Cortex of kidney (tissue), 1 donor: ENCODE measurements at places on chromosomes 6 and 20.

DNA sequence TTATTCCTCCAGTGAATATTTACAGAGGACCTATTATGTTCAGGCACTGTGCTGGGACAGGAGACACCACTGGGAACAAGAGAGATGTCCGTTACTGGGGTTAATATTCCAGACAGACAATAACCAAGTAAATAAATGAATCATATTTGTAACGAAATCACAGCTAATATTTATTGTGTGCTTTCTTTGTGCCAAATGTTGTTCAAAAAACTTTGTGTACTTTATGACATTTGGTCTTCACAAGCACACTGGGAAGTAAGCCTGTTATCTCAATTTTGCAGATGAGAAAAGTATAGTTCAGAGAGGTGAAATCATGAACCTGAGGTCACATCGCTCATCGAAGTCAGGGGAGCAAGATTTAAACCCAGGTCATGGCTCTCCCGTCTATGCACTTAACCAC lies 36.5 kb upstream of the PREX1 start:
- no peak for DNase-seq

DNA sequence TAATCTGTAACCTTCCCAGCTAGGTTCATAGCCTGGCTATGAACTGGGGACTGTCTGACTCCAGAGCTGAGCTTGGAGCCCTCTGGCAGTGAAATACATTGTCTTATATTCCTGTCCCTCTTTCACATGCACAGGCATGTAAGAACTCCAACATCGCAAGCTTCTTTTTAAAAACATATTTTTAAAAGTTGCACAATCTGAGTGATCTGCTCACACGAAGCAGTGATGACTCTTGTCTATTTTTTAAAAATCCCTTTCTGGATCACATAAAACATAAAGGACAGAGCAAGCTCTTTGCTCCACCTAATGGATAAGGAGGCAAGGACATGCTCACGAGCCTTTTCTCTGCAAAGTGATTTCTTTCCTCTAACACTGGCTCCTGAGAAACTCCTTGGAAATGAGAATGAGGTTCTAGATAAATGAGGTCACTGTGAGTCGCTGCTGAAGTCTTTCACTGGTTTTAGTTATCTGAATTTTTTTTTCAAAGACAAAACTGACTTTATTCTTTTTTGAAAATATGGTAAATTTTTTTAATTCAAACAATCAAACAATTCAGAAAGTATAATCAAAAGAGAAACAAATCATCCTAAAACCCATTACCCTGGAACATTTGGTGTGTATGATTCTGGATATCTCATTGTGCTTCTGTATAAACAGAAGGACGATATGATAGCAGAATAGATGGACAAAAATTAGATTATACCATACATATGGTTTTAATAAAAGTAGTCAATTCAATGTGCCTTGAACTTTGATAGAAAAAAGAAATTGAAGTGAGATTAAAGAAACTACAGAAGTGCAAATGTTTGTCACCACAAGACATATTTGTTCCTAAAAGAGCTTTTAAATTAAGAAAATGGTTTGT lies 30.8 kb downstream of the IL20RA start:
- DNase-seq = no peak

DNA sequence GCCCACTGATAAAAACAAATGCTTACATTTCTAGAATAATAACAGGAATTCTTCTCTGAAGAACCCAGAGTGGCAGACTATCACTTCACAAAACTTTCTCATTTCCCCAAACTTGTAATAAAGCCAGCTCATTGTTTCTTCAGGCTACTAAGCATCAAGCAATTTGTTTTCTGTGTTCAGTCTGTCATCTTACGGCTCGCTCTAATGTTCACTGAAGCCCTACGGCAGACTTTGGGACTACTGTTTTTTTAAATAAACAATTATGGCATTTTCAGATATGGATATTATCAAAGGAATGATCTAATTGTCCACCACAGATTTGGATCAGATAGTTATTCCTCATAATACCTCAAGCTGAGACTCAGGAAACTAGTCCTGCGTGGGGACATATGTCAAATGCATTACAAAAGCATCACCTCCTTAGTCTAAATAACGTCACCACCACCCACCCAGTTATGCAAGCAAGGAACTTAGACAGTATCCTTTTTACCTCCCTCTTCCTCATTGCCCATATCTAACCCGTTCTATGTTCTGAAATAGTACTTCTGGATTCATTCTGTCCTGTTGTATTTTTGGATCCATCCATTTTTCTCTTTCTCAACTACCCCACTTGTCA lies 415.1 kb downstream of the PLCB1 start:
- DNase-seq = no peak

GRCh38 chr6:25196464-25196863 lies 82.7 kb upstream of the CARMIL1 start:
- no peak for DNase-seq

DNA sequence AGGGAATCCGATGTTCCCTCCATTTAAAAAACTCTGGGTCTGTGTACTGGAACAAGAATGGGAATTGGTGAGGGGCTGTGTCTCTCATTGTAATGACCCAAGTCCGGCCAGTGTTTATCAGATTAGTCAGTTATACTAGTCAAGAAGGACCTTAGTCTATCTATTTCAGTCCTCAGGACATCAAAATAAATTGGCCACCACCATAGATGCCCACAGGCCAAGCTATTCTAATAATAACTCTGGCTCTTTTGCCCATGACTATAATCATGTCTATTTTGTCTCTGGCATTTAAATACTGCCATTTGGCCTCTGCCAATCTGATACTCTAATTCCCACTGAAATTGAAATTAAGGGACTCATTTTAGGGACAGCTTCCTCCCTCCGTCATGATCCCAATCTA lies 37.8 kb downstream of the ELOVL4 start:
- DNase-seq = no peak

- no peak for DNase-seq
These were observed 1.8 kb downstream of the RGS19 start for GRCh38 chr20:64077541-64077875.

- DNase-seq = no peak
These were observed 54.5 kb upstream of the HMGCLL1 start for GRCh38 chr6:55633471-55633870.

DNA sequence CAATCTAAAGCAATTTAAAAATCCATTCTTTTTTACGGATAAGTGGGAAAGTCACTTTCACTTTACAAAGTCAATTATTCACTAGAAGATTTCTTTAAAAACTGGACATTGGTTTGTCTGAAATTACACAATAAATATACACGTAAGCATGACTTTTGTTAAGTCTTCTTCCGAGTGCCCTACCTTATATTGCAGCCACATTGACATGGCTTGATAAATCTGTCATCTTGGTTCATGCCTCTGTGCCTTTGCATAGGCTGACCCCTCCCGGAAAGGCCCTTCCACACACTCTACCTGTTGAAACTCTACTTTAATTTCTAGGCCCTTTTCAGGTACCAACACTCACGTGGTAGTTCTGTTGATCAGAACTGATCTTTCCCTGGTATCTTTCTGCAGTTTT lies 104.1 kb downstream of the SH3BGRL2 start:
- no peak for DNase-seq

GRCh38 chr20:51500311-51500710 lies 42.2 kb downstream of the NFATC2 start:
- DNase-seq = no peak

- no peak for DNase-seq
These were observed 19.5 kb downstream of the GSTA4 start for GRCh38 chr6:52975580-52975979.

DNA sequence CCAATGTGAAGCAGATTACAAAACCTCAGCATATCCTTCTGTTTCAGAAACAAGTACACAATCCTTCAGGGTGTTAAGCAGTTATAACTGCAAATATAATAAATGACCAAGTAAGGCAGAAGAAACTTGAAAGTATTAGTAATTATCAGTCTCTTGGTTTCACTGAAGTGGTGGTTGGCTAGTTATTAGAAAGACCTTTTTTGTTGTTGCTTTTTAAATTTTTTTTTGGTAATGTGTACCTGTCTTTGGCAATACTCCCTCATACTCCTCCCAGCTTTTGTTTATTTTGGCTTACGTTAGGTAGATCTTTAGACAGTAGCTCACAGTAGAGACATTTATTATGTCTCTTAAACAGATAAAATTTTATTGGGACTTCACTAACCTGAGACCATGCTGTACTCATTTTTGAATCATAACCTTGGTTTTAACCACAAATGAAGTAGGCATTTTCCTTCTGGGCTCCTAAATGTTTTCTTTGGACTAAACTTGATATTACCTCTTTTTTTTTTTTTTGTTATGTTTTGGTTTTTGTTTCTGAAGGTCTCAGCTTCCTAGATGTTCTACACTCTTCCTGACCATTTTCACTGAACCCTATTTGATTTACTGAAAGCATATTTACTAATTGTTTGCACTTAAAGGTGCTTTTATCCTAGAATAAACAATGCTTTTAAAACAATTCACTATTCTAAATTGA lies 6.4 kb downstream of the CD2AP start:
- DNase-seq = no peak

- no peak for DNase-seq
These were observed 71.6 kb downstream of the NFATC2 start for GRCh38 chr20:51470907-51471411.

GRCh38 chr6:20540683-20541082 lies 6.4 kb downstream of the CDKAL1 start:
- DNase-seq = no peak

DNA sequence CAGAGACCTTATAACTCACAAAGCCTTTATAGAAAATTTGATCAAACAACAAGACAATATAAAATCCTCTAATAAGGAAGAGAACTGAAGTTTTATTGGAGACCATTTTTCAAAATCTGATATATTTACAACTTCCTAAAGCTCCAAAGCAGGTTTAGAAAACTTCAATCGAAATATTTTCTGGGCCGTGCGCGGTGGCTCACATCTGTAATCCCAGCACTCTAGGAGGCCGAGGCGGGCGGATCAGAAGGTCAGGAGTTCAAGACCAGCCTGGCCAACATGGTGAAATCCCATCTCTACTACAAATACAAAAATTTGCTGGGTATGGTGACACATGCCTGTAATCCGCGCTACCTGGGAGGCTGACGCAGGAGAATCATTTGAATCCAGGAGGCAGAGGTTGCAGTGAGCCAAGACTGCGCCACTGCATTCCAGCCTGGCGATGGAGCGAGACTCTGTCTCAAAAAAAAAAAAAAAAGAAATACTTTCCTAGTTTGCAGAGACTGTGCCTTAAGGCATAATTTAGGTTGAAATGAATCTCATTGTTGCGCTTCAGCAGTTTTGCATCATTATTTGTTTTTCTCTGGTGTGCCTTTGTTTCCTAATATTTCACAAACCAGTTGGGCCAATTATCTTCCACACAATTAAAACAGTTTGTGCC lies 60.6 kb upstream of the ASIP start:
- DNase-seq = no peak

DNA sequence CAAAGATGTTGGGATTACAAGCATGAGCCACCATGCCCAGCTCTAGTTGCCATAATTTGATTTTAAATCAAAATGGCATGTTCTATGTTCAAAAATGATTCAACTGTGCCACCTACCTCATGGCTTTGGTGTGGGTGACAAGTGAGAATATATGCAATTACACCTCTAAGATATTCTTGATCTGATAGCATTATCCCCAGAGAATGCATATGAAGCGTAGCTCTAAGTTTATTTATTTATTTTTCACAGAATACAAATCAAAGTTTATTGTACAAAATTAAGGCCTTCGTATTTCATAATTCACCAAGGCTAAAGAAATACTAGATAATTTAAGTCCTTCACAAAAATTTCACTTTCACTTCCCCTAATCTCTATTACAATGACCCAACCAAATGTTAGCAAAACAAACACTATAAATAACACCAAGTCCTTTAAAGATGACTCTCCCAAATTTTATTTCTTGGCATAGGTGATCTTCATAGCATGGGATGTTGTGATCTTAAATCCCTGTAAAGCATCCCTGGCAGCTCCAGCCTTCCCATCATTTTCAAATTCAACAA lies 205.9 kb upstream of the TAB2 start:
- no peak for DNase-seq

DNA sequence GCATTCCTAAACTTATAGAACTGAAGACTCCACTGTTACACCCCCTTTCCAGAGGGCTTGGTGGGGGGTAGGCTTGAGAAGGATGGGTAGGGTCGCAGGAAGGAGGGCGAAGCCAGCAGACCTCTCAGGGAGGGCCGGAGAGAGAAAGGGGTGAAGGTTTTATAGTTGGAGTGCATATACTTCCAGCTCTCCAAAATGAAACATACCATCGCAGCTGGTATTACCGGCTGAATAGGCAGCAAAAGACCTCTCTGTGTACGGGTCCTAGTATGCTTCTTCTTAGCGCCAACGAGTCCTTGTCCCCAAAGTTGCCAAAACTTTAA lies 1.0 kb upstream of the VGLL2 start:
- no peak for DNase-seq

GRCh38 chr6:114286211-114286610 lies 56.6 kb downstream of the HS3ST5 start:
- DNase-seq = no peak
